Thymus (tissue), 14 donors: ENCODE measurements at places on chromosomes 6 and 20.

DNA sequence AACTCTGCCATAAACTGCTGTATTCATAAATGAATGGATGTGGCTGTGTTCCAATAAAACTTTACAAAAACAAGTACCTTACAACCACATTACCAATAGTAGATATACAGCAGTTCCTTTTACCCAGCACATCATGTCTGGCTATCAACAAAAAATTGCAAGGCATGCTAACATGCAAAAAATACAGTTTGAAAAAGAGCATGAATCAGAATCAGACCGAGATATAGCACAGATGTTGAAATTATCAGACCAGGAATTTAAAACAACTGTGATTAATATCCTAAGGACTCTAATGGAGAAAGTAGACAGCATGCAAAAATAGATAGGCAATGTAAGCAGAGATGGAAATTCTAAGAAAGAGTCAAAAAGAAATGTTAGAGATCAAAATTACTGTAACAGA, 8.4 kb upstream of the NUS1 start:
- DNase-seq: no peak

- no peak for DNase-seq
Observed at GRCh38 chr6:57432157-57432556, 114.7 kb downstream of the PRIM2 start.

DNA sequence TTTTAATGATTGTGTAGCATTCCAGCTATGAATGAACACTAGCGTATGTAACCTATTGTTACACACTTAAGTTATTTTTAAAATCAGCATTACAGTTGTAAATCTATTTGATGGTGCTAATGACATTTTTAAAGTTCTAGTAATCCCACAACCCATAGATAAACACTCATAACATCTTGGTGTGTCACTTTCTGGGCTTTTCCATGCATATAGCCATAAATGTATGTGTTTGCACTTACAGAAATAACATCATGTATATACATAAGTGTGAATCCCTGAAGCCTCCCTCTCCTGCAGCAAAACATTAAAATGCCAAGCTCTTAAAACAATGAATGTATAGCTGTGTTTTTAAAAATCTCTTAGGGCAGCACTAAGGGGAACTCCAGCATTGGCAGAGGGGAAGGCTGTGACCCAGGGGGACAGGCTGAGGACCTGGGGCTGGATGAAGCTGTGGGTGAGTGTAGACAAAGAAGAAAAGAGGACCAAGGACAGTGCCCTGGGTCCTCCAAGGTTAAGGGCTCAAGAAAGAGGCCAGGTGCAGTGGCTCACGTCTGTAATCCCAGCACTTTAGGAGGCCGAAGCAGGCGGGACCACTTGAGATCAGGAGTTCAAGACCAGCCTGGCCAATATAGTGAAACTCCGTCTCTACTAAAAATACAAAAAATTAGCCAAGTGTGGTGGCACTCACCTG, 929 bp upstream of the CENPB start:
- DNase-seq: no peak

GRCh38 chr6:121142093-121142492, 192.2 kb downstream of the TBC1D32 start:
- DNase-seq: no peak

DNA sequence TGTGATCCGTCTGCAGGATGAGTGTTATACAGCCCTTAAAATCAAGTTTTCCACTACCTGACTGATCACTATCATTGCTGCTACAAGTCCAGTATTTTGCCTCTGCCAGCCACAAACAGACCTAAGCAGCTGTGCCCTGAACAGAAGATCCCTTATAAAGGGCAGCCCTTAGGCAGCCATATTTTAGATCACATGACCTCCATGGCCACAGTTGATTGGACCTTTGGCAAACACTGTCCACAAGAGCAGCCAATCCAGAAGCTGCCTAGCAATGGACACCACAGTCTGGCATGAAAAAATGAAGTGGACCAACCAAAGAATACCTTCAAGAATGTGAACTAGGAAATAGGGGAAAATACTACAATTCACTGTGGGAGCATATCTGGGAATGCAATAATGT, 50.8 kb downstream of the MC3R start:
- no peak for DNase-seq
